ENCODE measurements at places on chromosomes 2 and 18. TPM values are rescaled to one million over a fixed set of nuclear protein-coding genes. Genes with fewer than 3 reads are reported as not detected.

The KRTCAP3 gene
- total RNA-seq: not detected

The GALNT13 gene
- 0.53 TPM for total RNA-seq

The MBD5 gene
- 12.1 TPM for total RNA-seq

The NOL4 gene
- 0.05 TPM for total RNA-seq

The SERPINB13 gene
- not detected for total RNA-seq

The RAB6C gene
- total RNA-seq: not detected

The TCF23 gene
- total RNA-seq: not detected

The HSBP1L1 gene
- total RNA-seq: 5.6 TPM

The KCNG3 gene
- total RNA-seq: 0.06 TPM

The PPP1R1C gene
- 0.93 TPM for total RNA-seq

The TMEM247 gene
- not detected for total RNA-seq

The SGPP2 gene
- 1.4 TPM for total RNA-seq
